Stimulated activated CD8-positive, alpha-beta memory T cell treated with anti-CD3 and anti-CD28 coated beads, Interleukin-15, amount 100 ng/mL, for 24 hours (primary cell): ENCODE measurements at places on chromosomes 4 and X.

DNA sequence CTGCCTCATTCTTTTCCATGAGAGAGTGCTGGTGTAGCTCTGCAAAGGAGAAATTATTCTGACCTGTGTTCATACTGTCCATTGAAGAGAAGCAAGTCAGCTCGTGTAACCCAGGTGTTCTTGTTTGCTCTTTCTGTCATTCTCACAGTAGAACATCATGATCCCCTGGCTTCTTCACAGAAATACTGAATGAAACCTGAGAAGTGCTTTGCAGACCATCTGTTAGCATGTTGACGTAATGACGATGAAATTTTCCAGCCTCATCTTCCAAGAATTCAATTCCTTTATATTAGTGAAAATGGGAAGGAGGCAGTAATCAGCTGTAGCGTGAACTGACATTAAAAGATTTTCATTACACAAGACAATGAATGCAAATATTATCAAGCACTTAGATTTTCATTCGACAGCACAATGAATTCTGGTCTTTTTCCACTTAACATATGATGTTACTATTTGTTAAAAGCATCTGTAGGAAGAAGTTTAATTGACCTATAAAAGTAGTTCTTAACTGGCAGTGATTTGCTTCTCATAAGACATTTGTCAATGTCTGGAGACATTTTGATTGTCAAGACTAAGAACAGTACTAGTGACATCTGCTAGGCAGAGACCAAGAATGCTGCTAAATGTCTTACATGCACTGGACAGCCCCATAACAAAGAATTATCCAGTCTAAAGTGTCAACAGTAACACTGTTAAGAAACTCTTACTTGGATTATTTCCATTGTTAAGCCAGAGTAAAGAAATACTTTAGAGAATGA lies 246.3 kb downstream of the BANK1 start:
- no peak for DNase-seq

- no peak for DNase-seq
These were observed 143.4 kb downstream of the CPEB2 start for GRCh38 chr4:15145709-15146108.

GRCh38 chr4:12500409-12500808 lies 983.7 kb downstream of the RAB28 start:
- DNase-seq = no peak

DNA sequence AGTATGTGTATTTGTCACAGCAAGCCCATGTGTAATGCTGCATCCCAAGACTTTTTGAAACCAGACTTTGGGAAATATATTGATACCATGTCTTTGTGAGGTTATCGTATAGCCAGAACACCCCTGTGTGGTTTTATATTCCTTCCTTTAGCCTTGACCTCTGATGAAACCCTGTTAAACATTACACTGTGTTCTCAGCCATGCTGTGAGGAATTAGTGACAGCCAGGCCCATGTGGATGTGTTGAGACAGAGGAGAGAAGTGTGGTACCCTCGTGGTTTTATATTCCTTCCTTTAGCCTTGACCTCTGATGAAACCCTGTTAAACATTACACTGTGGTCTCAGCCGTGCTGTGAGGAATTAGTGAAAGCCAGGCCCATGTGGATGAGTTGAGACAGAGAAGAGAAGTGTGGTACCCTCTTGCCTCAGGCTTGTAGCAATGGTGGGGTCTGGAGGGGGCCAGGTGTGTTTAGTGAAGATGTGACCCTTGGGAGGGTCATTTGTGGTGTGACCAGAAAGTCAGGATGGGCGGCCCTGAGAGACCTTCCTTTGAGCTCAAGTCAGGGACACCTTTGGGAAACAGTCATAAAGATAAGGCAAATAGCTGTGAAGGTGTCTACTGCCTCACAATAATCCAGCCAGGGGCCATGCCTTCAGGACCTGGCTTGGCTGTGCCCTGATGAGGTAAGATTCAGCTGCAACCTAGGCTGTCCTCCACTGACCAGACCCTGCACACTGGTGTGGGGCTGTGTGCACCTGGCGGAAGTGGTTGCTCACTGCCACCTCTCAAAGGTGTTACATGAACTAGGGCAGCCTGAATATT lies 110.0 kb downstream of the IRF2 start:
- DNase-seq = no peak

GRCh38 chr4:17667253-17667652 lies 52.8 kb downstream of the MED28 start:
- no peak for DNase-seq

- DNase-seq = no peak
These were observed 153.9 kb downstream of the CCNG2 start for GRCh38 chr4:77310931-77311330.

GRCh38 chr4:112172180-112172579 lies 26.9 kb downstream of the FAM241A start:
- no peak for DNase-seq

- no peak for DNase-seq
These were observed 18.8 kb upstream of the STX18 start for GRCh38 chr4:4560642-4561041.

GRCh38 chrX:139008185-139008584 lies 296.7 kb upstream of the FGF13 start:
- DNase-seq = no peak

- DNase-seq = no peak
These were observed 56.9 kb downstream of the APLN start for GRCh38 chrX:129597905-129598304.

- no peak for DNase-seq
These were observed 230.7 kb upstream of the KCNIP4 start for GRCh38 chr4:22179124-22179874.

DNA sequence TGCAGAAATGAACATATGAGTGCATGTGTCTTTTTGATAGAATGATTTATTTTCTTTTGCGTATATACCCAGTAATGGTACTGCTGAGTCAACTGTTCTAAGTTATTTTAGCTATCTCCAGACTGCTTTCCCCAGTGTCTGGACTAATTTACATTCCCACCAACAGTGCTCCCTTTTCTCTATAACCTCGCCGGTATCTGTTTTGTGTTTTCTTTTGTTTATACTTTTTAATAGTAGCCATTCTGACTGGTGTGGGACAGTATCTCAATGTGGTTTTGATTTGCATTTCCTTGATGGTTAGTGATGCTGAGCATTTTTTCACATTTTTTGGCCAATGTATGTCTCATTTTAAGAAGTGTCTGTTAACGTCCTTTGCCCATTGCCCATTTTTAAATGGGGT lies 218.6 kb upstream of the KCNIP4 start:
- DNase-seq = no peak

DNA sequence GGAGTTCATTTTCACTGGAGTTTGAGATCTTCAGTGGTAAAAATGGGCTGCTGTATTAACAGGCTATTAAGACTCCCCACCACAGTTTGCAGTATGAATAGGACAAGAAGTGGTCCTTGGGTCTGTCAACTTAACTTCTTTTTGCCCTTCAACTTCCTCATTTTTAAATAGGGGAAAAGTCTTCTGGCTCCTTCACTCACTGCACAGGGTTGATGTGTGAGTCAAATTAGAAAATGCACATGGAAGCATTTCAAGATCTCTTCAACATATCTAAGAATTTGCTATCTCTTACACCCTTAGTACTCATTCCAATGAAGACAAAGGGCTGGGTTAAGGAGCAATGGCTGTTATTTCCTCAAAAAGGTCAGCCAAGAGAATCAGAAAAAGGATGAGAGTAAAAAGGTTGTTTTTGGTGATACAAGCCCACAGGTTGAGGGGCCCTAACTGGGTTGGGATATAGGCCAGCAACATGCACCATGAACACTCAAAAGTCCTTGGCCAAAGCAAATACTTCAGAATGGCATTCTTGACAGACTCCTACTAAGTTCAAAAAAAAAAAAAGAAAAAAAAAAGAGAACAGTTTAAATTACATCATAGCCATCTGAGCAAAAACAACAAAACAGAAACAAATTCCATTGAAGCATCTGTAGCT lies 13.4 kb downstream of the PDE5A start:
- DNase-seq = no peak

DNA sequence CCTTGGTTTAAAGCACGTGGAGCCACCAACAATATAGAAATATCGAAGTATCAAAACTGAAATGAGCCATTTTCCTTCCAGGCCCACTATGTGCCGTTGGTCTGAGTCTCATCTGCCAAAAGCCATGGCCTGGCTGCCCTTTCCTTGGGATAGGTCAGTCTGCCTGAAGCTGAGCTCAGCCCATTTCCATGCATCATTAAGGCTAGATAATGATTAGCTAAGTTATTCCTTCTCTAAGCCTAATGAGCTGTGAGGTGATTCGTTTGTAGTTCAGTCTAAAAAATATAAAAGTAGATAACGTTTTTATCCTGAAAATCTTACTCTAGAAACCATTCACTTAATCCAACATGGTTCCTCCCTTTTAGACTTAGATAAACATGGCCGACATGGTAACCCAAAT lies 936.2 kb upstream of the LCORL start:
- DNase-seq = no peak

DNA sequence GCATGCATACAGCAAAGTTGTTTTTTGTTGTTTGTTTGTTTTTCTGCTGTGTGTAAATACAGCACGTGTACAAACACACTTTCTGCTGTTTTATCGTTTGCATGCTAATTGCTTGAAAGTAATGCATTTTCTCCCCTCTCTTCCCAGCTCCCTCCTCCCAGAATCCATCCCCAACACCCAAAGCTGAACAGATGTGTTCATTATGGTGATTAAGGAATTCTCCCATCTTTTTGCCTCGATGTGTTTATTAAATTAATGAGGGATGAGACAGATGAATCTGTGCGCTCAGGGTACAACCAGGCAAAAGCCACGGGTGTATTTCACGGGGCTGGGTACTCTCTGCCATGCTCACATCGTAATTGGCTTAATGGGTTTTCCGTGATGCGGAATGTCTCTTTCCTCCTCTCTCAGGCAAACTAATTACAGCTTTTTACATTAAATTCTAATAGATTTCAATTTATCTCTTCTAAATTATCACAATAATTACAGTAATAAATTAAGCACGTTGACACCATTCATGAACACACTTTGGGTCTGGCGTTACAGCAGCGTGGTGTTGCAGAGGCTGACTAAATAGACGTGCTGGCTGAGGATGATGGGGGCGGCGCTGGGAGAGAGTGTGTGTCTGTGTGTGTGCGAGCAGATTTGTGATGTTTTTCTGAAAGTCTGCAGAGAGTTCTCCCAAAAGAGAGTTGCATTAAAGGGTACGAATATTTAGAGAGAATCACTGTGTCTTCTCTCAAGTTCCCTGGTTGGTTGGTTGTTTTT lies 117.7 kb downstream of the CRLF2 start:
- no peak for DNase-seq

- no peak for DNase-seq
These were observed 1683.6 kb upstream of the AGA start for GRCh38 chr4:179125870-179126269.

DNA sequence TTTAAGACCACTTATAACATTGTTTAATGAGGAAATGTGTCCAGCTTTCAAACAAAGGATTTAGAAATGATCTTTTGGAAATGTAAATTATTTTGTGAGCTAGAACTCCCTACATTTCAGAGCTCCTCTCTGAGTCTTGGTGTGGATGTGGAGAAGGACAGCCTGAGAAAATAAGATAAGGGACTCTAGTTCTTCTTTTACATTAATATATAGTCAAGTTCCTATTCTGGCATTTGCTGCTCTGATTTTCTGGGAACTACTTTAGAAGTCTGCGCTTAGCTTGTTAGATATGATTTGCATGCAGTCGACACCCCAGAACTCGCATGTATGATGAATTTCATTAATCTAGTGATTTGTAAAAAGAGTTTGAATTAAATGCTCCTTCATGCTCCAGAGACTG lies 45.5 kb downstream of the TSPAN7 start:
- no peak for DNase-seq

- no peak for DNase-seq
These were observed 370.3 kb upstream of the SMIM31 start for GRCh38 chr4:164383358-164384220.

- no peak for DNase-seq
These were observed 3.1 kb downstream of the PDGFC start for GRCh38 chr4:156968479-156968984.

GRCh38 chr4:24683116-24683515 lies 98.8 kb upstream of the DHX15 start:
- DNase-seq = no peak

GRCh38 chr4:84985952-84986351 lies 19.5 kb upstream of the WDFY3 start:
- DNase-seq = no peak

- no peak for DNase-seq
These were observed 218.3 kb upstream of the HAND2 start for GRCh38 chr4:173748353-173748752.

DNA sequence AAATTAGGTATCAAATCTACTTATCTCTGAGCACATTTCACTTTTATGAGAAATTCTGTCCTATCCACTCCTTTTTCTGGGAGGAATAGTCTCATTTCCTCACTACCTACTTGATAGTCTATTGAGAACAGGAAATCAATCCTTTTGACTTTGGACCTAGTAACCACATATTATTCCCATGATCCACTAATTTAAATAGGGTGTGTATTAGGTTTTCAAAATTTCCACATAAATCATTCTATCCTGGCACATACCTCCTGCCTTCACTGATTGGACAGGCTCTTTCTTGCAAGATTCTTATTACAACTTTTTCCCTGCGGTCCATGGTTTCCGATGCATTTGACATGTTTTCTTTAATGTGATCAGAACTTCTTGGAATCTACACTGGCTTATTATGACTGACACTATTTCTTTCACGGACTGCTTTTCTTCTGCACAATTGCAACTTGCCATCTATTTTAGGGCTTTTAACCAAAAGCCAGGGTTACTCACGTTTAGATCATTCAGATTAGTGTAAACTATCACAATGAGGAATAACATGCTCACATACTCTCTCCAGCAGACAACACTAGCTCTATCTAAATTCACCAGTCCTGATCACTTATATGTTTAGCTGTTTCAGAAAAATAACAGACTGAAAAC lies 419.9 kb upstream of the SLIT2 start:
- DNase-seq = no peak

DNA sequence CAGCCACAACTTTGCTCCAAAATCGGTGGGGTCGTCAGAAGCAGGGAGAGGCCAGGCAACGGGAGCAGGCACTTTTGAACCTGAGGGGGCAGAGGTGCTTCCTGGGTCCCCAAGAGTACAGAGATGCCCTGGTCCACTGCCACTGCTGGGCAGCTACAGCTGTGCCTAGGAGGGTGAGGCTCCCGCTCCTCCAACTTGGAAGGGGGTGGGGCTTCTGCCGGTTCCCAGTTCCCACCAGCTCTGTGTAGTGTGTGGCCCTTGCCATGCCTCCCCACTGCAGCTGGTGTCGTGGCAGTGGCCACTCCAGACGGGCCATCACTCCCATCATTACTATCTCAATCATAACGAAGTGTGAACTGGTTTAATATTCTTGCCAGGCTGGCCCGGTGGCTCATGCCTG lies 1496.3 kb downstream of the PCDH7 start:
- no peak for DNase-seq

DNA sequence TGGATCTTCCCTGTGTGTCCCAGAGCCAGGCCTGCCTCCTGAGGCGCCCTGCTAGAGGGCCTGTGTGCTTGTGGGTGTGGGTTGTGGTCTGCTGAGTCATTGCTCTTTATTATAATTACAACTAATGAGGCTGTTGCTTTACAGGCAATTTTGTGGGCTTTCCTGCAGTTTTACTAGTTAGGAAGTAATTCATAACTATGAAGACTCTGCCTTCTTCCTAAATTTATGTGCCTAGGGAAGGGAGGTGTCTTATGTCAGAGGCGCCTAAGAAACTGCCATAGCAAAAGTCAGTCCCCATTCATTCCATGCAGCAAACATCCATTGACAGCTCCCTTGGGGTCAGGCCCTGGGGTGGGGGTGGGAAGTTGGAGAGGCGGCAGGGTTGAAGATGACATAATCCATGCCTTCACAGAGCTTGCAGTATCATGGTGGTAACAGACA lies 359.2 kb downstream of the IDS start:
- no peak for DNase-seq
